ENCODE measurements at places on chromosomes 7 and 10.

DNA sequence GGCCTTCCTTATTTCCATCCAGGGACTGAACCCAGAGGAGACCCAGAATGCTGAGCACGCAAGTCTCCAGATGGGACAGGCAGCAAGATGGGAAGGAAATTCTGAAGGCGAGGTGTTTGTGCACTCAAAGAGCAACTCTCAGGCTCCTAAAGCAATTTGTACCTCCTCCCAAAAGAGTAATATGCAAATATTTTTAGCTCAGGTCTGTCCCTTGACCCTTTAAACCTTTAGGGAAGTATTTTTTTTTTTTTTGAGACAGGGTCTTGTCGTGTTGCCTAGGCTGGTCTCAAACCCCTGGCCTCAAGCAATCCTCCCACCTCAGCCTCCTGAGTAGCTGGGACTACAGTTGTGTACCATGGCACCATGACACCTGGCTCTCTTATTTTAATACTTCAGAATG lies 8.4 kb downstream of the RP9 start:
- no peak for DNase-seq

DNA sequence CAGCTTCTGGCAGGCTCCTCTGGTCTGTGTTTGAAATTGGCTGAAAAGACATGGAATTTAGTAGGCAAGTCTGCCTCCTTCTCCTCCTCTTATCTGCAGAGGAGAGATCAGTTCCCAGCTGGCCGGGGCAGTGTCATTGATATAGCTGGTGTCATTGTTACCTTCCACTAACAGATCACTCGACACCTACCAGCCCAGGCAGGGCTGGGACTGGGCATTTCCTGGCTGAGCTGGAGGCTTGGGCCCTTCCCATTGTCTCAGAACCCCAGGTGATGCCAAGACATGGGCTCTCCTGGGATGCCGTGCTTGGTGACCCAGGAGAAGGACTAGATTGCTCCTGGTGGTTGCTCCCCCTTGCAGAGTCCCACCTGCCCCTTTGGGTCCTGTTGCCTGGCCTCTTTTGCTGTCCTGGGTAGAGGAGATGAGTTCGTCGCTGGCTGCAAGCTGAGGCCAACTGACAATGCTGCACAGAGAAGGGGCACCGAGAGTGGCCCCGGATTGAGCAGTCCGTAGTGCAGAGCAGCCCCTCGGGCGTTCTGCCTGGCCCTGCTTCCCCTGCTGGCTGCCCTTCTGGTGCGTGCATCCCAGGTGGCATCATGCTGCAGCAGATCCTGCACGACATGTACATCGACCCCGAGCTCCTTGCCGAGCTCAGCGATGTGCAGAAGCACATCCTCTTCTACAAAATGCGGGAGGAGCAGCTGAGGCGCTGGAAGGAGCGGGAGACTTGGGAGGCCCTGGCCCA lies at the start of gene SH2D4B:
Gene SH2D4B (plus strand): TSS at position 167 of the 745 bp plus-strand sequence. CDS start 430 bp downstream, at position 597.
- DNase-seq: no peak

GRCh38 chr10:131450216-131450765 lies 138.8 kb upstream of the TCERG1L start:
- DNase-seq: no peak

DNA sequence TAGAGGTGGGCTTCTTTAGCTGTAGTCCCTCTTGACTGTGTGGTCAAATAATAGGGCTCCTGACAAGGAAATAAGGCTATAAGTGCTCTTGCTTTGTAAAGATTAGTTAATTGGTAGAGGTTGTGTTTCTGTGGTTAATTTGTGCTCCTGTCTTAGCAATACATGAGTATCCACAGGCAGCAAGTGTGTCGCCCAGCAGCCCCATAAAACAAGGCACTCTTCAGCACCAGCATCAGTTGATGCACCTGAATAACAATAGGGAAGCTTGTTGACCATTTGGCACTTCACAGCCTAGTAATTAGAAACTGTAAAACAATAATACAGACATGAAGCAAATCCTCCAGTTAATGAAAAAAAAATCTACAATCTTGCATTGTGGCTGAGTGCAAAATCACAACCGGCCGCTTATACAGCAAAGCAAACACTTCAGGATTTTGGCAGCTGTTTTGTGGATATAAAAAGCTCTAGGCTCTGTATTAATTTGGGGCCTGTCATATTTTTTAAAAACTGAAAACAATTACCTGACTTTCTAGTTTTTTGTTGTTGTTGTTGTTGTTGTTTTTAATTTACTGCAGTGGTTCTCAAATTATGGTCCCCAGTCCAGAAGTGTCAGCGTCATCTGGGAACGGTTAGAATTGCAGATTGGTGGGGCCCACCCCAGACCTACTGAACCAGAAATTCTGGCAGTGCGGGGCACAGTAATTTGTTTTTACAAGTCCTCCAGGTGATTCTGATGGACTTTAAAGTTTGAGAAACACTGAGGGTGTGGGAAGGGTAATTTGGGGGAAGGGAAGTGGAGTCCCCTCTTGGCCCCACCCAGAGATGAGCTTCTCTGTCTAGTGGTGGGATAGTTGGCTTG lies 56.8 kb downstream of the AUTS2 start:
- no peak for DNase-seq

DNA sequence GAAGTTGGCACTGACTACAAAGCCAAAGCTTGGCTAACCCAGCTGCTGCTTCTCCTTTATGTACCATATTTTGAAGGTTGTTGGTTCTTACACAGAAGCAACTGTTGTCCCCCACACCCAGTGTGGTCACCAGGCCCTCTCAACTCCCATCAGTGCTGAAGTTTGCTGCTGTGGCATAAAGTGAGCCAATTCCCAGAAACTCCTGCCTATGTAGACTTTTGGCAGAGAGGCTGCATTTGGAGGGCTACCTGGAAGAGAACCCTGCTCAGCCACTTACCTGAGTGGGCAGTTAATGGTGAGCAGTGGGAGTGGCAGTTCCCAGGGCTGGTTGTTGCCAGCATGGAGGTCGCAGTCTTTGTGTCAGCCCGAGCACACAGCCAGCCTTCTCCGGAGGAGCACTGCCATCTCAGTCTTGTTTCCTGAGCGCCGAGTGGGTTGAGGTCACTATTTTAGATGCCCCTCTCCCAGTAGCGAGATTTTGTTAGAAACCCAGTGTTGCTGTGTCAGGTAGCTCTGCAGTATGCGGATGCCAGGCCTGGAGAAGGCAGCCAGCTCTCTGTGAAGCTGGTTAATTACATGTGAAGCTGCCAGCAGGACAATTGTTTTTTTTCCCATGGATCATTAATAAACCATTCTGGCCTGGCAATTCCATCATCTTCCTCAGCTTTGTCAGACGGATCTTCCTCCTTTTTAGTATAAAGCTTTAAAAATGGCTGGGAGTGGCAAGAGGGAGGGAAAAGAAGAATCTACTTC lies 24.5 kb downstream of the LRRC4 start:
- no peak for DNase-seq

DNA sequence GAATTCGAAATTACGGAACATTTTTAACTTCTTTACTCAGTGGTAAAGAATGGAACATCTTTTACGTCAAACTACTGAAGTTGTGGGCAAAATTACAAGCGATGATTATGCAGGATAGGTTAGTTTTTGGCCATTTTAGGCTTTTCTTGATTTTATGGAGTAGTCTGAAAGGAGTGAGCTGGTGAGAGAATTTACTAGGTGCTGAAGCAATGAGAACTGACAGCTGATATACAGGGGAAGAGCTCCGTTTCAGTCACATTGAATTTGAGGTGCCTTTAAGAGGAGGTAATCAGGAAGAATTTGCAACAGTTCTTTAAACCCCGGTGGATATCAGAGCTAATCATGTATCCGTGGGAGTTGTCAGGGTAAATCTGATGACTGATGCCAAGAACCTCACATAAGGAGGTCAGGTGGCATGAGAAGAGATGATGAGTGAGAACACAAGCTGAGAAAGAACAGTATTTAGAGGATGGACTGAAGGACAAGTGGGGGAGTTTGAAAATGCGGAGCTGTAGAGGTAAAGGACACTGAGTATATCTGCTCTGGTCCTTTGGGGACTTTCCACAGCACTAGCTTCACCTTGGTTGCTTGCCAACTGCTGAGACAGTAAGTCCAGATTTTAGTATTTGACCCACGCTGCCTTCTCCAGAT lies 104.3 kb downstream of the AHR start:
- no peak for DNase-seq
